ENCODE measurements at places on chromosomes 5 and 9.

GRCh38 chr5:80140496-80140895 lies 105.3 kb downstream of the THBS4 start:
- DNase-seq: no peak

DNA sequence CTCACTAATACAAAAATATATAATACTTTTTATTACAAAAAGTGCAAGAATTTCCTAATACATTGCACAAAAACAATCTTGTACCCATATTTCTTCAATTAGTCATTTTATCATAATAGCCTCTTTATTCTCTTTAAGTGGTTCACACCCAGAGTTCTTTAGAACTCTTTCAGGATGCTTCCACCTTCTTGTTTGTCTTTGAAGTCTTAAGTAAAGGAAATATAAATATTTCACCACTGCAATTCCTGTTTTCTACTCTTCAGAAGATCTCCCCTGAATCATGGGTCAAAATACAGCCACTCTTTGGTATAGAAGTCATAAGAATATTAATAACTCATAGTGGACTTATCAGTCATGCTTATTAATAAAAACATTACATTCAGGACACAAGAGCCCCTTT lies 293.0 kb downstream of the ATPSCKMT start:
- no peak for DNase-seq

DNA sequence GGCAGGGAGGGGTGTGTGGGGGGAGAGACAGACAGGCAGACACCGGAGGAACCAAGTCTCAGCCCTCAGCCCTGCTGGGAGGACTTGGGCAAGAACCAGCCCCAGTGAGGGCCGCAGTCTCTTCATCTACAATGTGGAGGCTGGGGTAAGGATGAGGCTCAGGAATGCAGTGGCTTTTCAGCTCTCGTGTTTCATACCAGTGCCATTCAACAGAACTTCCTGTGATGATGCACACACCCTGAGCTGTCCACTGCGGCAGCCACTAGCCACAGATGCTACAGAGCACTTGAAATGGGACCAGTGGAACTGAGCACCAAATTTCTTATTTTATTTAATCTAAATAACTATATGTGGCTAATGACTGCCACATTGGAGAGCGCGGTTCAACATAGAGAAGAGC lies 10.7 kb downstream of the CAMK2A start:
- no peak for DNase-seq

GRCh38 chr5:34743878-34744277 lies 87.8 kb downstream of the RAI14 start:
- no peak for DNase-seq

- DNase-seq: no peak
Measured at GRCh38 chr9:94181408-94182181, 77.5 kb upstream of the ZNF169 start.

DNA sequence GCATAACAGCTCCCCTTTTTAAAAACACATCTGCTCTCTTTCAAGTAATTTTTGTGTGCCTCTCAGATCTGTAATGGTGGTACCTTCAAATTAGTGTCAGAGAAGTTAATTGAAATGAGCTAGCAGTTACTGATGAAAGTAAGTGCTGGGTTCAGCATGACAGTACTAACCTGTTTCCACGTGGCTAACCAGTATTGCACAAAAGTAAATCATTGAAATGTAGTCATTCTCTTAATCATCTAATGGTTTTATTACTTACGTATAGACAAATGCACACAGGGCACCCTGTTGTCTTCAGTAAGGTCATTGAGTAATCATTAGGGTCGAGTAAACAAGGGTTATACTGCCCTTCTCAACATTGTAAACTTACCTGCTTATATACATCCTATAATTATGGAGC lies 157.8 kb upstream of the PRR16 start:
- no peak for DNase-seq

GRCh38 chr5:203246-203930 lies 12.1 kb downstream of the LRRC14B start:
- DNase-seq: no peak

DNA sequence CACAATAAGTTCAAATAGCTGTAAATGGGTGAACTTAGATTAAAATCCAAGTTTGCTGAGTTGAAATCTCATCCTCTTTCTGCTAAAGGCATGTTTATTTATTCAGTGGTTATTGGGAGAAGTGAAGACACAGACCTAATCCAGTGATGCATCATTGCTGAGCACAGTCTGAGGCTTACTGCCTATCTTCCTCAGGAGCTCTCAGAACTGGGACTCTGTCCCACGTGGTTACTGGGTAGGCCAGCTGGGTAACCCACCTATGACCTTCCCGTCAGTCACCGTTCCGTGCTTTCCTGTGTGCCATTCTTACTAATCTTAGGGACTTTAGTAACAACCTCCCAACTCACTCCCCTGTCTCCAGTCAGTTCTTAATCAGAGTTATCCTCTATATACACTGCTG lies 226.8 kb upstream of the ATP10B start:
- no peak for DNase-seq

DNA sequence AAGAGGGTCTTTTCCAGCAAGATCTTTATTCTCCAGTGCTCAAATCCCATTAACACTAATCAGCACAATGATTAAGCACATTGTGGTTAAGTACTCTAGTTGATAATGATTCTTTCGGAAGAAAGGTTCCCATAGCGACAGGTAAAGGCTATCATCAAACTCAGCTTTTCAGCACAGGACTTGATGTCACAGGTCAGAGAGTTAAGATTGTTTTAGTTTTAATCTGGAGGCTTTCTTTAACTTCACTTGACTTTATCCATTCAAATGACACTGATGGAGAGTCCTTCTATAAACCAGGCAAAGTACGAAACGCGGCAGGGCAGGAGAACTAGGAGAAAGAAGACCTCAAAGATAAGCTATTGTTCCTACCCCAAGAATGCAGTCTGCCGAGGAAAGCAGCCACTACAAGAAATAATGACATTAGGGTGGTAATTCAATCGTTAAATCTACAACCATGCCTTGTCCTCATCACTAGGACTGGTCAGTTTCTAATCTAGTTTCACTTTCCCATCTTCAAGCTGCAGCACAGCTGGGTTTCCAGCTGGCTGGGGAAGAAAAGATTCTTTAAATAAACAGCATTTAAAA lies 4.6 kb downstream of the NRG2 start:
- no peak for DNase-seq

GRCh38 chr5:62341783-62342475 lies 35.9 kb downstream of the KIF2A start:
- DNase-seq: no peak

DNA sequence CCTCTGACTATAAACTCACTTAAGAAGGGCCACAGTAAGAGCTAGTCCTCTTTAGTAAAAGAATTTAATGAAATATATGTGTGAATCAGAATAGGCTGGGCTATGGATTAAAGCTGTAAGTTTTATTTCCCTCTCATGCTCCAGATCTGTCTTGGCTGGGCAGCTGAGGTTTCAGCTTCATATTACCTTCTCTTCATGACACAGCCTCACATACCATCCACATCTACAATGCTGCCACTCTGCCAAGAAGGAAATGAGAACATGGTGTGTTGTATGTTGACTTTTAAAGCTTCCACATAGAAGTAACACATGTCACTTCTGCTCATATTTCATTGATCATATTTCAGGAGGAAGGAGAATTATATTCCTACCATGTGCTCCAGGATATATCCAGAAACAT lies 776.0 kb upstream of the ACO1 start:
- no peak for DNase-seq

GRCh38 chr9:12185856-12186255 lies 507.3 kb upstream of the TYRP1 start:
- DNase-seq: no peak

Data from cardiac septum (tissue), 1 donor.